ENCODE measurements at places on chromosomes 5 and 9. TPM values are rescaled to one million over a fixed set of nuclear protein-coding genes. Genes with fewer than 3 reads are reported as not detected.

DNA sequence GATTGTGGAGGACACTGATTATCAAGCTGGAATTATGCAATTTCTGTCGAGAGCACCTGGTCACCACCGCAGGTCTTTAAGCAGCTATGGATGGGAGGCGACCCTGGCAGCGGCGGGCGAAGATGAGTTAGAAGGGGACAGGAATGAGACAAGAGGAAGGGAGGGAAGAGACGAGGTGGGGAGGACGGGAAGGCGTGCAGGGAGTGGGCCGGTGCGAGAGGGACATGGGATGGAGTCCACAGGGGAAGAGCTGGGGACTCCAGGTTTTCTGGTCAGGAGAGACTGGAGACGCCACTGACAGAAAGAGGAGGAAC, 192.3 kb downstream of the MELK start:
- DNase-seq = no peak

The PRDM9 gene
- total RNA-seq = not detected

DNA sequence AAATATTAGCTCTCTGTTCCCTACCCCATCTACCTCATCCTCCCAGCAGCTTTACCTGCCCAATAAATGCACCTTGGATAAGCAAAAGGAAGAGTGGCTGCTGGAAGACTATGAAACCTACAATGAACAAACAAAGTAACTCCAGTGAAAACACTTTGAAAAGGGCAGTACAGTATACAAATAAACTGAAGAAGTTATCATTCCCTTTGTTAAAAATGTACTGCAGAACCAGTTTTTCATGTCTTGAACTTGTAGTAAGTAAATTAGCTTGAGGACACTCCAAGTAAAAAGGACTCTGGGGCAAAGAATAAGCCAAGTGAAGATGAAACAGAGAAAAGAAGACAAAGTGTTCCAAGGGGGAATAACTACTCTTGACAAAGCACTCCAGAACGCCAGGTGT, 457.1 kb downstream of the DTWD2 start:
- DNase-seq = no peak

- peak; percentile 2 for DNase-seq
Measured at GRCh38 chr5:65563777-65564176, 681 bp downstream of the PPWD1 start.

DNA sequence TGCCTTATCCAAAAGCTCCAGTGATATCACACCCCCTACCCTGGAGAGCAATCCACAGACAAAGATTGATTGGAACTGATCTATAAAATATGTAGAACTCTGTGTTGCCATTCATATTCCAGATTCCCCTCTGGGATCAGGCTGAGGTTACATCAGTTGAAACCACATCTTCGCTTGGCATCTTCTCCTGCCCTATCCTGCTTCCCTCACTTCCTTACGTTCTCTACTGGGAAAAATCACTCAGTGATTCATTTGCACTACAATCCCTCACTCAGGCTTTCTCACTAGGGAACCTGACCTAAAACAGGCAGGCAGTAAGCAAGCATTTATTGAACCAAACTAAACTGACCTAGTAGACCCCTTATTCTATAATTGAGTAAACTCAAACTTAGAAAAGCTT, 111.7 kb downstream of the ESM1 start:
- no peak for DNase-seq

The PDE8B gene
- total RNA-seq = 0.54 TPM
